ENCODE measurements at places on chromosomes 7 and 10.

GRCh38 chr10:102462512-102463054, 11.2 kb upstream of the C10orf95 start:
- DNase-seq = no peak

GRCh38 chr10:88270871-88271713, 312.0 kb downstream of the RNLS start:
- DNase-seq = no peak

- no peak for DNase-seq
Observed at GRCh38 chr7:81014908-81015307, 96.1 kb upstream of the SEMA3C start.

DNA sequence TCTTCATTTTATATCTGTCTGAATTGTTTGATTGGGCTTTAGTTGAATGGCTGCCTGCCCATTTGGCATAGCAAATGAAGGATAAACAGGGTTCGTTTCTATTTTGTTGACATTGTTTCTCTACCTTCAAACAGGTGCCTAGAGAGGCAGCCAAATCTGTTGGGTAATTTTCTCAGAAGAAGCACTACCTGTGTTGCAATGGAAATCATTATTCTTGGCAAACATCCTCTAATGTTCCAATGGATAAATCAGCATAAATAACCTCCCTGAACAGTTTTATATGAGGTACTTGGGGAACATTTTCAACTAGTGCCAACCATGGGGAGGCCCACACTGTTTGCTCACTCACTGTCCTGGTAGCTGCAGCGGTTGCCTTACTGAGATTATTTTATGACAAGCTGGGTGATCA, 64.4 kb upstream of the PLPP4 start:
- DNase-seq = no peak
